Stimulated activated CD8-positive, alpha-beta memory T cell treated with anti-CD3 and anti-CD28 coated beads, Interleukin-4, amount 100 ng/mL, for 4 hours (primary cell): ENCODE measurements at places on chromosomes 2 and 18.

- DNase-seq: no peak
Observed at GRCh38 chr2:113227698-113228097, 51.0 kb downstream of the PAX8 start.

GRCh38 chr2:181585732-181586131, 71.2 kb downstream of the CERKL start:
- DNase-seq: no peak

DNA sequence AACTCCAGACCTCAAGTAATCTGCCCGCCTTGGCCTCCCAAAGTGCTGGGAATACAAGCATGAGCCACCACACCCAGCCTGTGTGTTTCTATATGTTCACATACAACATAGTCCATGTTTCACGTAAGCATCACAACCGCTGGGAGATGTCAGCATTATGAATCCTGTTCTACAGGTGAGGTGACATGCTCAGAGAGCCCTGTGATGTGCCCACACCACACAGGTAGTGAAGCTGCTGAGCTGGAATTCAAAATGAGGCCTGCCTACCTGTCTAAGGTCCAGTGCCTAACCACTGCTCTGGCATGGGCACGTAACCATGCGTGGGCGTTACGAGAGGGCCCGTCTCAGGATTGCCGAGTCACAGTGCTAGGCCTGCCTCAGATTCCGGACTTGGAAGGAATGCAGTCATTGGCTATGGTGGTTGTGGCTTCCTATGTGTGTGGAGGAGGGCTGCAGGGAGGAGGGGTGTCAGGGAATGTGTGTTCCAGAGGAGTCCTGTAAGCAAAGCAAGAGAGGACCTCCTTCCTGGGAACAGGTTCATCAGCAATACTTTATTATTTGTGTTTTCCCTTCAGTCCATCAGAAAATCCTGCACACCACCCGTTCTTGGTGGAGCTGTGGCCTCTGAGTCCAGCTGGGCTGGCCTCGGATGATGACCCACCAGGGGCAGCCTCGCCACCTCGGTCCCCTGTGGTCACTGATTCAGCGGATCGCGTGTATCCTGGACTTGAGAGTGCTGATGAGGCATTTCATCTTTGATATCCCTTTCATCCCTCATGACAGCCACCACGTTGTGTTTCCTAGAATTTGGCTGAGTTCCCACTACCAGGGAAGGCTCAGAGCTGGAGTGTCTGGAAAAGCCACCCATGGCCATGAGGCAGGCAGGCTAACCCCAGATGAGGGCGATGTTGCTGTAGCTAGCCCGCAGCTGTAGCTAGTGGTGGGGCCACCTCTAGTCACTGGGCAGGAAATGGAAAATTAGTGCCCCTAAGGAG, 31.1 kb downstream of the HK2 start:
- no peak for DNase-seq

DNA sequence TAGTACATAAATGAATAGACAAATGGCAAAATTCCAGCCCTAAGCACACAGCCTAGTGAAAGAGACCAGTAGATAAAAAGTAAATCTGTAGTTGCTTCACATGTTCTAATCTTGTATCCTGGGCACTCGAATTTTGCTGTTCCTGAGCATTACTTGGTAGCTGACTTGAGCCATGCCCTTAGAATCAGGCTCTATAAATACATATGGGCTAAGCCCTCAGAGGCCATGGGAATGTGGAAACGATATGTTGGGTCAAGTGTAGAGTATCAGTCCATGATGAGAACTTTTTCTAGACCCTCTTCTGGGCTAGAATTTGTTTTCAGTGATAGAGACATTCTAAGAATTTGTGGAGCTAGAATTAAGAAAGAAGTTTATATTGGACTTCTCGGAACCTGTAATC, 21.9 kb downstream of the ELAC1 start:
- no peak for DNase-seq

GRCh38 chr2:88656690-88657089, 29.4 kb upstream of the EIF2AK3 start:
- DNase-seq: no peak

DNA sequence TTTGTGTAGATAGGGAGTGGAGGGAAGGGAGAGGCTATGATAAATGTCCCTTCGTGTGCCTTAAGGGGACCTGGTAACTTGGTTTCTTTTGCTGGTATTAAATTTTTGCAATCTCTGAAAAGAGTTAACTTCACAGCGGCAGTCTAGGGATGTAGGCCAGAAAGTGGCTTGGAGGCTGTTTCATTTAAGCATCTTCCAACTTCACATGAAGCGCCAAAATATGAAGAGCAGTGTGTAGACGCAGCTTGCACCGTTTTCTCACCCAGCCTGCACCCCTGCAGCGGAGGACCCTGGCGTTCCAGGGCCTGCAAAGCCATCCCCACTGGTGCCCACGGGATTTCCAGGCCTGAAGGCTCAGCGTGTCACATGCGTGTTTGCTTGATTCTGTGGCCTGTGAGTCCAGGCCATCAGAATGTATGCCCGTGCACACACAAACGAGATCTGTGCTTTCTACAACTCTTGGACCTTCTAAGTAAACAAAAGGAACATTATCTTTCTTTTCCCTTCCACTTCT, 87.2 kb upstream of the EPB41L3 start:
- DNase-seq: no peak

- no peak for DNase-seq
Observed at GRCh38 chr2:45676088-45676487, 24.6 kb downstream of the PRKCE start.

GRCh38 chr2:104407641-104408040, 446.3 kb upstream of the POU3F3 start:
- DNase-seq: no peak

- DNase-seq: no peak
Observed at GRCh38 chr18:5513947-5514346, 29.9 kb downstream of the EPB41L3 start.

GRCh38 chr2:45218931-45219339, 209.7 kb upstream of the SIX2 start:
- DNase-seq: no peak

GRCh38 chr2:36511858-36512603, 85.9 kb downstream of the FEZ2 start:
- DNase-seq: no peak

- DNase-seq: no peak
Observed at GRCh38 chr18:21602299-21602587, 1.7 kb upstream of the ESCO1 start.

- DNase-seq: no peak
Observed at GRCh38 chr2:227386630-227387029, 1.1 kb downstream of the SCYGR1 start.

DNA sequence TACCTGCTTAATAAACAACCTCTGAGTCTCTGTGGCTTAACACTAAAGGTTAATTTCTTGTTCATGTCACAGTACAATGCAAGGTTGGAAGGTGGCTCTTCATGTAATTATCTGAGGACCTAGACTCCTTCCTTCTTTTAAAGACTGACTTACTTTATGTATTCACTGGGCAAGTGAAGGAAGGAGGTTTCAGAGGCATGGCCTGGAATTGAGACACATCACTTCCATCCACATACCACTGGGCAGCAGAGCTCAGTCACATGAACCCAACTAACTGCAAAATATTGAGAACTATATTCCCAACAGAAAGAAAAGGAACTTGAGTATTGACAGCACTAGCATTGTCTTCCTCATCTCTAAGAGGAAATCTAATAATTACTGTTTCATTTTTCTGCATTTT, 57.5 kb upstream of the FN1 start:
- no peak for DNase-seq

- DNase-seq: no peak
Observed at GRCh38 chr2:237743024-237743423, 55.6 kb upstream of the RBM44 start.

DNA sequence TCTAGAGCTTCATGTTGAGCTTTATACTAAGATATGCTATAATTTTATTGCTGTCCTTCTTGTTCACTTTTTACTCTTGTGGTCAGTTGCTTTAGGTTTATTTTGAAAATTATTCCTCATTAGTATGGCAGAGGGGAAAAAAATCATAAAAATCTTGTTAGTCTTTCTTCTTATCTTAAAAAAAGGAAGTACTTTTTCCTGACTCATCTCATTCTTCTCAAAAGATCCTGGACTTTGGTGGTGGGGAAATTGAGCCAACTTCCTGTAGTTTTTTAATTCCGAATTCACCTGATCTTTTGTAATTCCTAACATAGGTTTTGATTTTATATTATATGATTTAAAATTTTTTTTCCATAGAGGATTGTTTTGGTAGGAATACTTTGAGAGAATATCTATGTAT, 3.8 kb downstream of the SLC4A1AP start:
- DNase-seq: no peak

- no peak for DNase-seq
Observed at GRCh38 chr2:131033786-131034121, 59.5 kb downstream of the FAM168B start.

DNA sequence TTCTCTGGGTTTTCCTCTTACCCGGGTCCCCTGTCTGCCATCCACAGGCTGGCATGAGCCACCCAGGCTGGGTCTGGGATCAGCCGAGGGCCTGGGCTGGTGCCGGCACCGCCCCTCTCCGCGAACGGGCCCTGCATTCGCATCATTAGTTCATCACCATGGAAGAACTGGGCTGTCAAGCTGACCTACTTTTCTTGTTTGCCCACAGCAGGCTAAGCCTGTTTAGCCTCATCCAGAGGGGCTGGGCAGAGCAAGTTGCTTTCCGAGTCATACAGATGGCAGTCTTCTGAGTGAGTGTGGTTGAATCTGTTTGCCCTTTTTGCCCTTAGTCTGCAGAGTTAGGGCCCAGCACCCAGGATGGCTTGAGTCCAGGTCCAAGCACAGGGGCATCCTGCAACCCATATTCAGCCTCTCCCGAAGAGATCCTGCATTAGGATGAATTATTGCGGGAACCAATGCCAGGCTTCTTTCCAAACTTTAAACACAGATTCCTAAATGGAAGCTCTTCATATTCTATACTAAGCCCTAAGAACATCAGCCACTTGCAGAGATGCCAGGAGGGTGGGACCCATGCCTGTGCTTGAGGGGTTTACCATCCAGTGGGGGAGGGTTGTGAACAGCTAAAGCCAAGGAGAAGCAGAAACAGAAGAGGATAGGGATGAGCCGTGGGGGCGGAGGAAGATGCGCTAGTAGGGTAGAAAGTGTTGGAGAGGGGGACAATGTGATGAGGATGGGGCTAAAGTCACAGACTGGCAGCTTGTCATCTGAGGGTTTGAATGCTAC, 68.0 kb downstream of the NPAS2 start:
- no peak for DNase-seq

DNA sequence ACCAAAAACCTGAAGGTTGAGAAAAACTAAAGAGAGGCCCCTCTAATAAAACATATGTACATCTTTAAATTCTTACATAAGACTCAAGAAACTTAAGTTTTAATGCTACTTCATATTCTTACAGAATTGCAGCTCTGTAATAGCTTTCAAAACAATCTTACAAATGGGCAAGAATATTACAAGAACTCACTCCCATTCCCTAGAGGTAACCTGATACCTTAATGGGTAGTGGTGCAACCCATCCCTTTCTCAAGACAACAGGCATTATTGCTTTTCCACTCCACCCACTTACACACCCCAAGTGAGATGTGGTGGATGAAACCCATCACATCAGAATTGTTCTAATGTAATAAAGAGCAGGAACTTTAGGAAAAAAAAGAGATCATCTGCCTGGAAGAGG, 103.7 kb downstream of the RBMS1 start:
- no peak for DNase-seq

DNA sequence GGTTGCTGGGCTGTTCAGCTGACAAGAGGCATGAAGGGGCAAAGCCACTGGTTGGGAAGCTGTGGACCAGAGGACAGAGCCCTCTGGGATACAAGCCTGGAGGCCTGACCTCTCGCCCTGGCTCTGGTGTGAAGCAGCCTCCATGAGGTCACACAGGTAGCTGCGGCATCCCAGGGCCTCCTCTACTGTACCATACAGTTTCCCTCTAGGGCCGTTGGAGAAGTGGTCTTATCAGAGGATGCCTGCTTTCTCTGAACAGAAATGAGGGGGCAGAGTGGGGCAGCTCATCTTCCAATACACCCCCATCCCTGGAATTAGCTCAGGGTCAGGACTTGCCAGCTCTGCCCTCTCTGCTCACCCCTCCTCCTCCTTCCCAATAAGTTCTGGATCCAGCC, 135.1 kb upstream of the SMAD2 start:
- DNase-seq: no peak

GRCh38 chr18:30595942-30596341, 446.6 kb downstream of the DSC3 start:
- no peak for DNase-seq

GRCh38 chr2:85961754-85962153, 73.0 kb upstream of the ST3GAL5 start:
- DNase-seq: no peak

DNA sequence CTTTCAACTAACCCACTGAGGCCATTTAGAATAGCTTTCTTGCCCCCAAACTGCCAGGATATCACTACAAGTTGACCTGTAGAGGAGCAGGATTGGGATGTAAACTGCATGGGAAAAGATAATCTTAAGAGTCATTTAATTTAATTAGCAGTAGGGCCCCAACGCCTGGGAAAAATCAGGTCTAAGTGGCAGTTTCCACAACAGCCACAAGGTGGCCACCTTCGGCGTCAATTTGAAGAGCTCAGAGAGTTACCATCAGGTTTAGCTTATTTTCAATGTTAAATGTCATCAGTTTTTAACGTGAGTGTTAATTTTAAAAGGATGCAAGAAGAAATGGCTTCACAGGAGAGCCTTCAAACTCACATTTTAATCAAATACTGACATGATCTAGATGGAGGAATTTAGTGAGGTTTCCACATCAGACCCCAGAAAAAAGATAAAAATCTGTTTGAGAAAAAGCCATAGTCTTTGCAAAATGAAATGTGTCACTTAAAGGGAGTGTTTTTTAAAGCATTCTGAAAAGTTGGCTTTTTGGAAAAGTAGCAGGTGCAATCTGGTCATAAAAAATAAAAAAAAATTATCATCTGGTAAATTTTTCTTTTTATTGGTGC, 77.3 kb upstream of the UPP2 start:
- peak; percentile 7 for DNase-seq
